ENCODE measurements at places on chromosomes 12 and 14.

- no peak for DNase-seq
Measured at GRCh38 chr14:99732436-99733210, 48.5 kb downstream of the CYP46A1 start.

DNA sequence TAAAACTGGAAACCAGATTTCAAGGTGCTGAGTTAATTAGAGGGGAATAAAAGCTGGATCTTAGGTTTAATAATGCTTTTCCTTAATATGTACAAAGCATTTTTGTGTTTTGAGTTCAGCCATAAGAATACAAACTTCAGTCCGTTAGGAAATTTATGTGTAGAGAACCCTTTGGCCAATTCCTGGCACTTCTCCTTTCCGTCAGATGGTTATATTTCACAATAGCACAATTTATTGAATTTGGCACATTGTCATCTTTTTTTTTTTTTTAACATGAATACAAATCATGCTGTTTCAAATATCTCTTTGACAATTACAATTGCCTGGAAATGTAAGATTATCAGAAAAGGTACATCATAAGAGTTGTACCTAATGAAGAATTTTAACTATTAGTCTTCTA is 56.2 kb upstream of the DDHD1 start:
- DNase-seq = peak; percentile 47

DNA sequence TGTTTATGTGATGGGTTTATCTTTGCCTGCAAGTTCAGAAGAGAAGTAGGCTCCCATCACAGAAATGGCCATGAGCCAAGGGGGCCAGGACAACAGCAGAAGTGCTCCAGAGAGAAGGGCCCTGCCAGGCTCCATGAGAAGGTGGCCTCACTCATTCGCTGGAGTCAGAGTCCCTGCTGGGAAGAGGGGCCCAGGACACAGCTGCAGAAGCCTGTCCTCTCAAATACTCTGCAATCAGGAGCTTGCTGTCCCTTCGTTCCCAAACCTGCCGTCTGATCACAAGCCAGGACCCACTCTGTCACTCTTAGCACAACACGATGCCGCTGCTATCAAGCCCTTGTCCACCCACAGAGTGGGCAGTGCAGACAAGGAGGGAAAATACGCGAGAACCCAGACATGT is 306.2 kb upstream of the FKBP4 start:
- DNase-seq = no peak

DNA sequence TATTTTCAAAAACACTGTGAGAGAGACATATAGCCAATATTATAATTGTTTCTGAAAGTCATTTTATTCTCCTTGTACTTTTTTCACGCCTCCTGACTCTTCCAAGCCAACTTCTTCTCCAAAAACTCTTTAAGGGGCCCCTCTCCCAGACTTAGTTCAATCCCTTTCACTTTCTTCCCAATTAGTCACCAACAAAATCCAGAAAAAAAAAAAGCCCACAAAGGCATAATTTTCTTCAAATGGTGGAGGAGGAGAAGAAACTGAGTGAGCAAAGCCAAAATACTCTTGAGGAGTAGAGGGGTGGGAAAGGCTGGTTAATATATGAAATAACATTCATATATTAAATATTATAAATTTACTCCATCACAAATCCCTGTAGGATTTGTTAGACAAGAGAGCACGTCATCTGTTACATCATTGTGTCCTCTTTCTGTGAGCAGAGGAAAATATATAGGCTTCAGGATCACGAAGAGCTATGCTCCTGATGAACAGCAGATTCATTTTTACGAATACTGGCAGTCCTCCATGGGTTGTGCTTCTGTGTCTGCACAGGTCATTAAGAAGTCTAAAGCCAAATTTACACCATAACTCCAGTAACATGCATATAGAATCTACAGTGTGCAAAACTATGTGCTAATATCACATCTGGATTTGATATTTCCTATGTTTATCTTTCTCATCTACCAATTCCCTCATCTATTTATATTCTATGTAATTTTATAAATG is 25.9 kb upstream of the NID2 start:
- no peak for DNase-seq

DNA sequence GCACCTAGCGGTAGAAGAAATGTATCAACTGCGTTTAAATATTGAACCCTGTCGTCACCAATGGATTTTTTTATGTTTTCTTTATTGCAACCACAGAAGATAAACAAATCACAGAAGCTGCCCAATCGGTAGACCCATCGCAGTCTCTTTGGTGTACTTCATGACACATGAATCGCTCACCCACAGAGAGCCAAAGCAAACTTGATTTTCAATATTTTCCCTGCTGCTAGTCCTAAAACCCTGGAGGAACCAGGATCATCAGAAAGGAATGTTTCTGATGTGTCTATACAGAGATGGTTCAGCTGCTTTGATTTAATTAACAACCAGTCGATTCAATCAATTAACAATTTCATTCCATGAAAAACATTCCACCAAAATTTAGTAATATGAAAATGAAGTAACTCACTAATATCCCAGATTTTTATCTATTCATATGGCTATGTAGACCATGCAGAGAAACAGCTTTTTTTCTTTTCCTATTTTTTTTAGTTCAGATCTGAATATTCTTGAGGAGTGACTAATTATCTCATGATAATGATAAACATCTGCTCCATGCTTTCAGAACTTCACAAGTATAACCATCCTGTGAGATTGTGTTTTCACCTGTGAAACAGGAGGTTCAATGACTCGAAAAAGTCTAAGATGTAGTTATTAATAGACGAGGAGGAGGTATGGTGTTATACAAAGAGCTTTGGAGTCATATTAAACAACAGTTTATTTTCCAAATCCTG is 46.1 kb downstream of the DIO2 start:
- no peak for DNase-seq

DNA sequence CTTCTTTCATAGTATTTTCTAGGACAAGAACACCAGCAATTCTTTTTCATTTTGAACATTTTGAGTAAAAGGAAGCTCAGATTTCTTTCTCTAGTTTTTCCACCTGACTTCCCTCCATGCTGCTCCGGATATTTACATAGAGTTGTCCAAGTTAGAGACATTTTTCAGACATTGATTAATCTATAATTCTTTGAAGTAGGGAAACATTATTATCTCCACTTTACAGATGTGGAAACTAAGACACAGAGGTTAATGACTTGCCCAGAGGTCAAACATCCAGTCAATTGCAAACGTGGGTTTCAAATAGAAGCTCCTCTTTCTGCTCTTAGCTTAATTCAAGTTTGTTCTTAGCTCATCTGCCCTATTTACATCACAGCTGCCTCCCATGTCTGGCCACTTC is 138.3 kb downstream of the EGLN3 start:
- DNase-seq = no peak

GRCh38 chr12:116159175-116159574 is 118.3 kb downstream of the MED13L start:
- no peak for DNase-seq

DNA sequence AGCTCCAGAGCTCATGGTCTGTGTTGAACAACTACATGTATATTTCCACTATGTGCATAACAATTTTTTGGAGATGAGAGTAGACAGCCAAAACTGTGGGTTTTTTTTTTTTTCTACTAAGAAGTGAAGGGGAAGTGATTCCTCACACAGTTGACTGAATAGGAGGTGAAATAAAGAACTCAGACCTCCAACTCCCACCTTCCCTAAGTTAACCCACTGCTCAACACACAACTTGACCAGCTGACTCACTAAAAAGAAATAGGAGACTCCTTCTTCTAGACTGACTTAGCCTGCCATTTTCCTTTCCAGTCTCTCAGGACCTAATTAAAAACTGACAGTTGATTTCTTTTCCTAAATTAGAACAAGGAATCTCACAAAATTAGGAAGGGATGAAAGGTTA is 1.7 kb downstream of the M6PR start:
- DNase-seq = no peak

Measured in fibroblast of the conjunctiva (primary cell).